Sciatic nerve (tissue), 2 donors: ENCODE measurements at places on chromosomes 7 and 10.

GRCh38 chr7:47185839-47186238 lies 396.1 kb downstream of the TNS3 start:
- no peak for DNase-seq

DNA sequence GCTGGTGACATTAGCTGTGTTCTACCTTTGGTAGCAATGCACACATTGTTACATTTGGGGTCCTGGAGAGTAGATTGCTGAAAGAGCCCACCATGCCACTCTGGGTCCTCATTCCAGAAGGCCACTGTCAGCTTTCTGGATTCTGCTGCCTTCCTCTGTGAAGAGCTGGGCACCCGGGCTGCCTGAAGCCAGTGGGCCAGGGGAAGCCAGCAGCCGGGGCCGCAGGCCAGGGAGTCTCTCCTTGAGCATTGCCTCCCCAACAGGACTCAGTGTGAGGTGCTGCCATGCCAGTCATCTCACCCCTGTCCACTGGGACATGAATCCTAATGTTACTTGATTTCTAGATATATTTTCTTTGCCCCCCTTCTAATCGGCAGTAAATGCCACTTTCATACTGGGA lies 234.0 kb downstream of the SKAP2 start:
- DNase-seq: no peak

DNA sequence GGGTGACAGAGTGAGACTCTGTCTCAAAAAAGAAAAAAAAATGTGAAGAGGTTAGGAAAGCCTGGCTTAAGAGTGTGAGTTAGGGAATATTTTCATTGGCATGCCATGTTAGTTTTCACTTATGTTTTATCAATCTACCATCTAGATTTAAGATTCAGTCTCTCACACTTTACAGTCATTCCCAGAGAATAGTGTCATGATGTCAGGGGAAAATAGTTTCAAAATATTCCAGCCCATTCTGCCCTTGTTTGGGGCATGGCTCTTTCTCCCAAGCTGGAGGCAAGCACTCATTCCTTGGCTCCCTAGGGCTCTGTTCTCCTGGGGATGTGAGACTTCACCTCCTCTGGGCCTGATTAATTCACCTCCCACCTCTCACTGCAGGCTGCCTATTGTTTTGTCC lies 331.5 kb downstream of the CXCL12 start:
- DNase-seq: no peak

DNA sequence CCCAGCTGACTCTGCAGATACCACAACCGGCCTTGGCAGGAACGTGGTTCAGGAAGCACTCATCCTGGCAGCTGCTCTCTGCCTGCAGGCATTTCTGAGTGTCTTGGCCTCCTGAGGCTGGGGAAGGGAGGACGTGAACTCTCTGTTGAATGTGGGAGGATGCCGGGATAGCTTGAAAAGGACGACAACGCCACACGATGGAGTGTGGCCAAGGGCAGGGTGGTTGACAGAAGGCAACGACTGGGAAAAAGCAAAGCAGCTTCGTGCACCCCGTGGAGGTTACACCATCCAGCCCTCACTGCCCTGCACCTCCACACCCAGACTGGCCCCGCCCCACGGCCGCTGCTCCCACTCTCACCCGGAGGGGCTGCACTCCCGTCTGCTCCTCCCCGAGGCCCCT lies 466.1 kb upstream of the FOXK1 start:
- DNase-seq: no peak

- no peak for DNase-seq
Measured at GRCh38 chr7:131103997-131104396, 223.7 kb upstream of the MKLN1 start.
